NCI-H1694 (cell line): ENCODE measurements at places on chromosomes 12 and 14.
A peak's percentile ranks its signal among the peaks of the same experiment; 100 is the strongest.

DNA sequence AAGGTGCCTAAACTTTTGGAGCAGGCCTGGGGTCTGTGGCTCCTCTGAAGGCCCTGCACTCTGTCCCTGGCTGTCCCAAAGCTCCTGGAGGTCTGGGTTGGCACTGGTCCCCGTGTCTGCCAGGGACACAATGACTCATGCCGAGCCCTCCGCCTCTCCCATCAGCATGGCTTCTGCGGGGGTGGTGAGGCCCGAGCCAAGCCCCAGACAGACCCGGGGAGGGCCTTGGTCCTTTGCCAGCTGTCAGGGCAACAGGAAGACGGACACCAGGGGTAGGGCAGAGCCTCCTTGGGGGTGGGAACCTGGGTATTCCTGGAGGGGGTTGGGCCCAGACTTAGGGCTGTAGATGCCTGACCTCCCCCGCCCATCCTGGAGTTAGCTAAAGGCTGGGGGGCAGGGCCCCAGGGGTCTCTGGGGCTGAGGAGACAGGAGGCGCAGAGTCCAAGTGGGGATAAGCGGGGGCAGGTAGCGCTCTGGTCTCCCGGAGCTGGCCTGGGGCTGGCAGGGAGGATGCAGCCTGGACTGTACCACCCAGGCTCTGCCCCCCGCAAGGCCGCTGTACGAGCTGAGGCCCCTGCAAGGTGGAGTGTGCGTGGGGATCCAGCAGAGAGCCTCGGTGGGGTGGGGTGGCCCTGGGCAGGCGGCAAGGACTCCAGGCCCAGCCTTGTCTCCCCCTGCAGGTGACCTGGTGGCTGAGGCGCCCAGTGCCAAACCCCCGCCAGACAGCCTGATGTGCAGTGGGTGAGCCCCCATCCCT lies 16.4 kb upstream of the PUS1 start:
- no peak for DNase-seq

DNA sequence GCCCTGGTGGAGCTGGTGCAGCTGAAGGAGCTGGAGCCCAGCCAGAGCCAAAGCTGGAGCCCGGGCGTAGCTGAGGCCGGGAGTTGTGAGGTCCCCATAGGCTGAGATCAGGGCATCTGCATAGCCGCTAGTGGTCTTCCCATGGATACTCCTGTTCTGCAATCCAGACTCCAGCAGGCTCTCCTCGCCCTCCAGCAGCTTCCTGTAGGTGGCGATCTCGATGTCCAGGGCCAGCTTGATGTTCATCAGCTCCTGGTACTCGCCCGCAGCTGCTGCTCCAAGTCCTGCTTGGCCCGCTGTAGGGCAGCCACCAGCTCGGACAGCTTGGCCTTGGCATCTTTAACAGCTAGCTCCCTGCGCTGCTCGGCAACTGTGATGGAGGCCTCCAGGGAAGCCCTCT lies 966.1 kb downstream of the FSCB start:
- DNase-seq: no peak

DNA sequence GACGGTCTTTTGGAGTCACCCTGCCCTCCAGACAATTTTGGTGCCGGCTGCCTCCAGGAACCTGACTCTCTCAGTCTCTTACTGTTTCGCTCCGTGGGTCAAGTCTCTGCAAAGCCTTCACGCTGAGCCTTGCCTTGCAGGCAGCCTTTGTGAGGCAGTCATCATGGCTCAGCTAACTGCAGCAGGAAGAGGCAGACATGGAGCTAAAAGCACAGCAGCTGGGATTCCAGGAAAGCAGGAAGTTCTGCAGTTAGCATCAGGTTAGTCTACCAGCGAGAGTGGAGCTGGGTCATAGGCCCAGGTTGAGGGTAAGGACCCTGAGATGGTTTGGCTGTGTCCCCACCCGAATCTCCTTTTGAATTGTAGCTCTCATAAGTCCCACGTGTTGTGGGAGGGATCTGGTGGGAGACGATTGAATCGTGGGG lies 305.4 kb downstream of the PCNX1 start:
- DNase-seq: no peak

GRCh38 chr12:128687851-128688250 lies 135.9 kb downstream of the SLC15A4 start:
- DNase-seq: no peak

- no peak for DNase-seq
Observed at GRCh38 chr12:80490329-80490728, 46.3 kb downstream of the PTPRQ start.

GRCh38 chr12:132191715-132192553 lies 47.7 kb downstream of the NOC4L start:
- no peak for DNase-seq

GRCh38 chr12:71130521-71131069 lies 27.2 kb downstream of the TSPAN8 start:
- DNase-seq: no peak

DNA sequence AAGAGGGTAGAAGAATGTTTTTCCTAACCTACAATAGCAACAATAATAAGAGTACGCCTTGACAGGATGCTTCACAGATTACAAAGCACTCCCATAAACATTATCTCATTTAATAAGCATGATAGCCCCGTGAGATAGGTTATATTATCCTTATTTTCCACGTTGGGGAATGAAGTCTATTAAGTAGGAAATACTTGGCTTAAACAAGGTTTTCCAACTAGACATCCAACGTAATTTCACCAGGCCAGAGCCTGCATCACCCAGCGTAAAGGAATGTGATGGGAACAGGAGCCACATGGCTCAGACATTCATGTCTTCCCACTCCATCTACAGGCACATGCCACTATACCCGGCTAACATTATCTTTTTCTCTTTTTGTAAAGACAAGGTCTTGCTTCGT lies 223.4 kb upstream of the AMIGO2 start:
- DNase-seq: no peak

- no peak for DNase-seq
Observed at GRCh38 chr14:69441948-69442347, 42.6 kb upstream of the PLEKHD1 start.

DNA sequence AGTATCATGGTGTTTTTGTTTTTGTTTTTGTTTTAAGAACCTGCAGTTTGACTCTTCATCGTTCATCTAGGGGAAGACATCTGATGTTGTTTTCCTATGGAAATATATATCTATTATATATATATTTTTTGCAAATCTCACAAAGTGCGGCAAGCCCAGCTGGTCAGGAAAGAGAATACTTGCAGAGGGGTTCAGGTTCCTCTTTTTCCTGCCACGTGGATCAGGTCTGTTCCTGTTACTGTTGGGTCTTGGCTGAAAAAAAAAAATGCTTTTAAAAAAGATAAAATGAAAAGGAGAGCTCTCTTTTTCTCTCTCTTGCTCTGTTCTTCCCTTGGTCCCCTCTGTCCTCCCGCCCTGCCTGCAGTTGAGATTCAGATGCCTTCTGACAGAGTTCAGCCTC lies 179.4 kb upstream of the BCL2L14 start:
- no peak for DNase-seq

- DNase-seq: no peak
Observed at GRCh38 chr14:24260026-24260779, 2.8 kb downstream of the TGM1 start.

GRCh38 chr12:124321556-124322270 lies 26.8 kb downstream of the RFLNA start:
- DNase-seq: no peak

- DNase-seq: peak; percentile 78
Observed at GRCh38 chr12:68040450-68041075, 51.3 kb downstream of the IFNG-AS1 start.

DNA sequence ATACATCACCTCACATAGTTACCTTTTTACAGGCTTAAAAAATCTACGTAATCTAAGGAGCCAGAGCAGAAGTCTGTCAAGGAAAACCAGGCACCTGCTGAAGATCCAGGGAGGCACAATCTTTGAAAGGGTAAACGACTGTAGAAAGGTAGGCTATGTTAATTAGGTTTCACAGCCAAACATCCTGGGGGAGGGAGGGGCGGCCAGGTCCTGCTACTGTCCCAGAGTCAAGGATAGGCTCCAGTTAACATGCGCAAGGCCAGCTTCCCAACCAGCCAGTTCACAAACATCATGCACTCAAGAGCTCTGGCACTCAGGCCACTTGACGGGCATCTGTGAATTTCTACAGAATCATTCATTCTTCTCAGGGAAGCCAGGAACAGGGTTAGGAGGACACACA lies 22.9 kb downstream of the NIN start:
- DNase-seq: no peak

DNA sequence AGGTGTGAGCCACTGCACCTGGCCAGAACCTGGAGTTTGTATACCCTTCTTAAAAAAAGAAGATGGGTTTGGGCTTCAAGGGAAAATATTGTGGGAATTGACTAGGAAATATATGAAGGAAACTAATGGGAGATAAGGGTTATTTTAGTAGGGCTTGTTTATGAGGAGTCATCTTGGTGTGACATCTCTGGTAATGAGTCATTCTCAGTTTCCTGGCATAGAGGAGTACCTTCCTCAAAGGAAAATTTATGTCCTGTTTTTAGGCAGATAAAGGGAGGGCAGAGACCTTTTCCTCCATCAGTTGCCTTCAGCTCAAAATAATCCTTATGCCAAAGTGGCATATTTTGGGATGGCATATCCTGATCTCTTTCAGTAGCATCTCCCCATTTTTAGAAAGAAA lies 30.6 kb upstream of the NFKBIA start:
- DNase-seq: no peak

GRCh38 chr12:70757830-70758493 lies 120.7 kb upstream of the PTPRB start:
- no peak for DNase-seq

DNA sequence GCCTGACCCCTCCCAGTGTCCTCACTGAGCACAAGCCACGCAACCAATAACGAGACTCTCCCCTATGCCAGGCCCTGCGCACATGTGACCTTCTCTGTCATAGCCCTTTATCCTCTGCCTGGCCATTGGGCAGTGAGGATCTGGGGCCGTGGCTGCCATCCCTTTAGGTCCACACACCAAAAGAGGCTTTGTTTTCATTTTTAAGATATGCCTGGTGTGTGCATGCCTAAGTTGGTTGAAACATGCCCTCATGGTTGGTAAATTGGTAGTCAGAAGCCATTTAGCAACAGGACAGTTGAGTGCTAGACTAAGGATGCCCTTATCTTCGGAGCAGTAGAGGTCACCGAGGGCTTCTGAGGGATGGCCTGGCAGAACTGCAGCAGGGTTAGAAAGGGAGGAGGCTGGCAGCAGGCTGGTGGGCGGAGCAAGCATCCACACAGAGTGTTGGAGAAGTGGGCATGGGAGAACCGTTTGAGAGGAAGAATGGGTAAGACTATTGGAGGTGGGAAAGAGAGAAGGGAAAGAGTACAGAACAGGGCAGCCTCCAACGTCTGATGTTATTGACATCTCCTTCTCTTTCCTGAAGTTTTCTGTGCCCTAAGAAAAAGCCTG lies 75.1 kb downstream of the SLC24A4 start:
- no peak for DNase-seq

DNA sequence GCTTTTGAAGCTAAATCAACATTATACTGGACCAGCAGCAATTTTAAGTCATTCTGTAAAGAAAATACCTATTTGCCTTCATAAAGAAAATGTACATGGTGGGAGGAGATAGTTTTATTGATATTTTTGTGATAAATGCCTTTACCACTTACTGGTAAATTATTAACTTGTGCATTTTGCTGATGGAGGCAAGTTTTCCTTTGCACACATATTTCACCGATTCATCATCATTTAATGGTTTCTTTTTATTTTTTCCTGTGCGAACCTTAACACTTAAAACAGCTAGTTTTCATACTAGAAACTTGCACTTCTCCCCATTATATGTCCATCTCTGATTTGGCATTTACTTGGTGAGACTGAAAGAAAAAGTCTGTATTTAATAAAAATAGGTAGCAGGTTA lies 239.3 kb downstream of the TRHDE start:
- DNase-seq: no peak

GRCh38 chr12:81974762-81975161 lies 215.6 kb upstream of the PPFIA2 start:
- DNase-seq: no peak

DNA sequence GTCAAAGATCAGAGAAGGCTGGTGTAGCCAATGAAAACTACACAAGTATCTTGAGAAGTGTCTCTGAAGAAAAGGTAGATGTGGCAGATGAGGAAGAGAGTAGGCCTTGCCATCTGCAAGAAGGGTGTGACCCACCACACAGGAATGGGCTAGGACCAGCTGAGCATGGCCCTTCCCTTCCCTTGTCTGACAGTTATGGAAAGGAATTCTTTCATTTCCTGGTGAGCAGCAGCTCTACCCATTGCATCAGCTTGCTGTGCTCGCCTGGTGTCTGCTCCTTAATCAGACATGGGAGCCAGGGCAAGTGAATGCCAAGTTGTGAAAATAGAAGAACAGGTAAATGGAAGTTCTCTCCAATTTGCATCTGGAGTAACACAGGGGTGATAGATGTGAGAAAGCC lies 145.2 kb upstream of the KRR1 start:
- no peak for DNase-seq

GRCh38 chr14:56400109-56400825 lies 179.3 kb upstream of the TMEM260 start:
- DNase-seq: no peak

DNA sequence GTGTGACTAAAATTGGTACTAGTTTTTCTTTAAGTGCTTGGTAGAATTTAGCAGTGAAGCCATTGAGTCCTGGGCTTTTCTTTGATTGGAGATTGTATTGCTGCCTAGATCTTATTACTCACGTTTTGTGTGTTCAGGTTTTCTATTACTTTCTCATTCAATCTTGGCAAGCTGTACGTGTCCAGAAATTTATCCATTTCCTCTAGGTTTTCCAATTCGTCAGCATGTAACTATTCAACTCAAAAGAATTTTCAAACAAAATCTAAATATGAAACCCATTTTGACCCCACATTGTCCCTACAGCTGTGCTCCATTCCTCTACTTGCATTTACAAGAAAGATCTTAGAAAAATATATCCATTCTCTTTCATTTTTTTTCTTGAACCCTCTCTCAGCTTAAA lies 1613.4 kb upstream of the SEL1L start:
- DNase-seq: no peak

DNA sequence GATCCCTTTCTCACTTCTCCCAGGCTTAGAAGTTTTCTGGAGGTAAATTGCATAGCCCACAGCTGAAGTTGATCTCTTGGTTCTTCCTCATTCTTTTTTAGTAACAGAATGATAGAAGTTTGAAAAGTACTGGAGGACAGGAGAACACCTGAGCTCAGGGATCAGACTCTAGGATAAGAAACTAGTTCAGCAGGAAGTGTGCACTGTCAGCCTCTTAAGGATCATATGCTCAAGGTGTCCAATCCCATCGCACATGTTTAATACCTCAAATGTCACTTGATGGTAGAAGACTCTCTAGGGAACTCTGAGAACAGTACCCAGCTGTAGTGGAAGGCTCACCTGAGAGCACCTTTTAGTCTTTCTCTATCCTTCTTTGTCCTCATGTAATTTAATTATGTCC lies 14.7 kb upstream of the LIMA1 start:
- no peak for DNase-seq

GRCh38 chr14:69231486-69231885 lies 28.5 kb upstream of the GALNT16 start:
- no peak for DNase-seq

DNA sequence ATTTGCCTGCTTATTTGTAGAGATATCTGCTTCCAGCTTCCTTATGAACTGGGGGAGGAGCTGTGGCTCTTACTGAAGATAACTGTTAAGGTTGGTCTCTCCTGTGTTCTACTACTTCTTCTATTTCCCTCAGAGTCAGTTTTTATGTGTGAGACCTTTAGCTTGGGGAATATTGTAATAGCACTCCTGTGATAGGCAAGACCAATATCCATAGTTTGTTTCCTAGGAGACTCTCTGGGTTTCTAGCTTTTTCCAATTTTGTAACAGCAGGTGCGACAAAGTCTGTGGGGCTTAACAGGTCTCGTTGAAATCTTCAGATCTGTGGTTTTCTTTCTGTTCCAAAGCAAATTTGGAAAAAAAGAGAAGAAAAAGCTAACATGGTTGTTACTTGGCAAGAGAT lies at the start of gene OR10G3:
OR10G3 (minus strand) TSS at position 101 of the 400 bp plus-strand sequence. CDS start 9,332 bp downstream, outside the sequence.
- DNase-seq: no peak
